ENCODE measurements at places on chromosomes 11 and 22. TPM values are rescaled to one million over a fixed set of nuclear protein-coding genes. Genes with fewer than 3 reads are reported as not detected.
A peak's percentile ranks its signal among the peaks of the same experiment; 100 is the strongest.

The PDGFD gene
- 2.4 TPM for total RNA-seq

The CPT1A gene
- 261 TPM for total RNA-seq

The HTR3B gene
- not detected for total RNA-seq

The CHRNA10 gene
- total RNA-seq = 0.70 TPM

The CCDC116 gene
- 0.49 TPM for total RNA-seq

The MPPED2 gene
- total RNA-seq = not detected

The MS4A7 gene
- 9.8 TPM for total RNA-seq

DNA sequence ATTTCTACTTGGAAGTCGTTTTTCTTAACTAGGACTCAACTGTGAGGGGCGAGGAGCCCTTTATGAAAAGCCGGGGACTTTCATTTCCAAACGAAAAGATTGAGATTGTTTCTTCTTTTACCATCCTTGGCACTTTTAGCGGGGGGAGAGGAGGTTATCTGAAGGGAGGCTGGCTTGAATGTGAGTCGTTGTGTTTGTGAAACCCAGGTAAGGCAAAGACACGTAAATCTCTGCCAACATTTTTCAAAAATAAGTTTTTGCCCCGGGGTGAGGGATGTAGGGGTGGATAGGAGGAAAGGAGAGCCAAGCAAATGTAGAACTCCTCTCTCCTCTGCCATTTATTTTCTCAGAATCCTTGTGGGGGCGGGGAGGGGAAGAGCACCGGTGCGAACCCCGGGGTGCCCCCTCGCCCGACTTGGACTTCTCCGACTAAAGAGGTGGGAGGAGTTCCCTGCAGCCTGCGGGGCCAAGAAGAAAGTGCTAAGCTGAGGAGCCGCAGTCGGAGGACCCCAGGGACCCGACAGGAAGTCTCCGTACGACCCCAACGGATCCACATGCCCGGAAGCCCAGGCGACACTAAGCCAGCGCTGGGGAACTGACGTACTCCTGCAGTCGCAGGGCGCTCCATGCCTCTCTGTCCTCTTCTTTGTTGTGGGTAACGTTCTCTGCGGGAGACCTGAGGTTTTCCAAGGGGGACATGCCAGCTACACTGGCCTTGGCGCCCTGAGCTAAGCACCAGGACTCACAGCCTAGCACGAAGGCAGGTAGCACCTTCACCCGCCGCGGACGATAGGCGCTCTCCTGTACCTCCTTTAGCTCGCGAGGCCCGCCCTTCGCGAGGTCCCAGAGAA is 2.4 kb upstream of the WT1 start:
- no peak for DNase-seq

GRCh38 chr11:84819128-84819527 is 808.0 kb downstream of the DLG2 start:
- DNase-seq = no peak

GRCh38 chr11:130633466-130633865 is 185.0 kb downstream of the ADAMTS15 start:
- no peak for DNase-seq

- DNase-seq = no peak
Measured at GRCh38 chr11:113496026-113496651, 20.9 kb upstream of the DRD2 start.

- DNase-seq = no peak
Measured at GRCh38 chr22:50420581-50420980, 54.3 kb downstream of the SBF1 start.

- no peak for DNase-seq
Measured at GRCh38 chr22:17846326-17846992, 72.2 kb upstream of the BID start.

- no peak for DNase-seq
Measured at GRCh38 chr22:47409539-47410275, 647.3 kb downstream of the TBC1D22A start.

GRCh38 chr22:20291604-20292063 is 23.5 kb upstream of the RTN4R start:
- DNase-seq = no peak

DNA sequence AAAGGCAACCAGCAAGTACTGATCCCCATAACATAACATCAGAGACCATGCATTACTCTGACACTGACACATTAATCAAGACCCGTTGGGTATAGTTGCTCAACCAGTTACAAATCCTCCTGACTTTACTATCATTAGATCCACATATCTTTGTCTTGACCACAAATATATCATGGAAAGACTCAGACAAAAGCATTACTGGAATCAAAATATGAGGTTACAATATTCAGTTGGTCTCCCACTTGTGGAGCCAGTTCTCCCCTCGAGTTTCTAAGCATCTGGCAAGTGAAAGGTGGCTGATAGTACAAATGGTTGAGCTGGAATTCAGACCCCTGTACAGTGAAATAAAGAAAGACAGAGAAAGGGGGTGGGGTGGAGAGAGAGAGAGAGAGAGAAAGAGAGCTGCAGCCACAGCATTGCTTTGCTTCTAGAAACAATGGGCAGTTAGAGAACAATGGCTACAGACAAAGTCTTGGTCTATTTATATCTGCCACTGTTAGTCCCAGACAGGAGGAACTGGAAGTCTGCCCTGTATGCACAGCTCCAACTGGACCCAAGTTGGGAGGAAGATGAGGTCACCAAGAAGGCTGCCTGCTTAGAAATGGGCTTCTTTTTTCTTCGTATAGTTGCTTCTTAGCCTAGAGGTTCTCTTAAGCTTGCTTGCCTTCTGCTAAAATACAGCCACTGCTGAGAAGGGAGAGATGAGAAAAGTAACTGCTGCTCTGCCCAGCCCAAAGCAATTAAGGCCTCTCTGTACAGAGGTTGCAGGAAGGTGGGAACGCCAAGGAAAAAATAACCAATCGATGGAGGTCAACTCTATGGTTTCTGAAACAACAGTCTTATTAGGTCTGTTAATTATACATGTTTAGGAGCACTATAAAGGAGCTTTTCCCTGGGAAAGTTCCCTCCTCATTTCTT is 85.5 kb downstream of the ETS1 start:
- DNase-seq = no peak

DNA sequence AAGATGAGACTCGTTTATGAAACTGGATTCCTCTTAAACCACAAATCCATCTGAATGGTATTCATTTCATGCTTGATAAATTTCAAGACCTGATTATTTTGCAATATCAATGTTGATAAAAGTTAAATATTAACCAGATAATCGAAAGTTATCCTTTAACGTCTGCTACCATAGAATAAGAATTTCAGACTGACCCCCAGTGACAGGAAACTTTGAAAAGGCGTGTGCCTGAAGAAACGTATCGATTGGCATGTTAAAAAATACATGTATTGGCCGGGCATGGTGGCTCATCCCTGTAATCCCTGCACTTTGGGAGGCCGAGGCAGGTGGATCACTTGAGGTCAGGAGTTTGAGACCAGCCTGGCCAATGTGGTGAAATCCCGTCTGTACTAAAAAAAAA is 13.9 kb downstream of the SCGB1A1 start:
- DNase-seq = no peak

GRCh38 chr11:35030716-35031213 is 108.2 kb upstream of the CD44 start:
- peak; percentile 48 for DNase-seq

- DNase-seq = no peak
Measured at GRCh38 chr22:36162127-36163034, 1.8 kb upstream of the APOL3 start.

- DNase-seq = no peak
Measured at GRCh38 chr22:38874529-38875222, 2.7 kb upstream of the CBX6 start.

DNA sequence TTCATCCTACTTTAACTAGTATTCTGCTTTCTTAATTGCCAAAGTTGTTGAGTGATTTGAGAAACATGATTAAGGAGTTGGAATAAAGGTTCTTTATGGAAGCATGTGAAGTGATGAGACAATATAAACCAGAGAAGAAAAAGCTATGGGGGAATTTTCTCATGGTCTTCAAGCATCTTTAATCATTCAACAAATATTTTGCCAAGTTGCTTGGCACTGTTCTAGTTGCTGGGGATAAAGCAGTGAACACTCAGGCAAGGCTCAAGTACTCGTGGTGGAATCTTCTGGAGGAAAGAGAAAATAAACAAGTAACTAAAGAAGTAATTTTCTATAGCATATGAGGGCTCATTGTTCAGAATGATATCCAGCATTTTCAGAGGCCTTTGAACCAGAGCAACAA is 9.2 kb upstream of the PIWIL4 start:
- DNase-seq = no peak

- no peak for DNase-seq
Measured at GRCh38 chr22:26995235-26995634, 337.8 kb downstream of the MIAT start.

DNA sequence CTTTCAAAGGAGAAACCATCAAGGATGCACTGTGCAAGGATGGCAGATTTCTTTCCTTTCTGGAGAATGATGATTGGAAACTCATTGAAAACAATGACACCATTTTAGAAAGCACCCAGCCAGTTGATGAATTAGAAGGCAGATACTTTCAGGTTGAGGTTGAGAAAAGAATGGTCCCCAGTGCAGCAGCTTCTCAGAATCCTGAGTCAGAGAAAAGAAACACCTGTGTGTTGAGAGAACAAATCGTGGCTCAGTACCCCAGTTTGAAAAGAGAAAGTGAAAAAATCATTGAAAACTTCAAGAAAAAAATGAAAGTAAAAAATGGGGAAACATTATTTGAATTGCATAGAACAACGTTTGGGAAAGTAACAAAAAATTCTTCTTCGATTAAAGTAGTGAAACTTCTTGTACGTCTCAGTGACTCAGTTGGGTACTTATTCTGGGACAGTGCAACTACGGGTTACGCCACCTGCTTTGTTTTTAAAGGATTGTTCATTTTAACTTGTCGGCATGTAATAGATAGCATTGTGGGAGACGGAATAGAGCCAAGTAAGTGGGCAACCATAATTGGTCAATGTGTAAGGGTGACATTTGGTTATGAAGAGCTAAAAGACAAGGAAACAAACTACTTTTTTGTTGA is 9.8 kb downstream of the FAM111A start:
- DNase-seq = no peak

GRCh38 chr11:46438211-46438610 is 46.6 kb upstream of the CHRM4 start:
- no peak for DNase-seq

GRCh38 chr11:12472401-12473005 is 95.1 kb downstream of the PARVA start:
- no peak for DNase-seq

- no peak for DNase-seq
Measured at GRCh38 chr22:23059284-23059948, 10.9 kb upstream of the GNAZ start.

DNA sequence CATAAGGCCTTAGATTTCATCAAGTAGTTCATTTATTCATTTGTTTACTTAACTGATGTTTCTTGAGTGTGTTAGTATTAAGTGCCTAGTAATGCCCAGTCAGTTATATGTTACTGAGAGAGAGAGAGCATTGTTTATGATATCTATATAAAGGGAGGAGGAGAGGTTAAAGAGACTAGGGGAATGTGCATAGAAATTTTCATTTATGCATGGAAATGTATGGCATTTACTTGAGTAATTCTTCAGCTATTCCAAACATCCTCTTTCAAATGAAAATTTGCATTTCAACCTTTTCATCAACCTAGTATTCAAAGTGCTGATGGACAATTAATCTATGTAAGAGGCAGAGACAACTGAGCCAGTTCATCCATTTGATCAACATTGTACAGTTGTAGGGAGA is 199.7 kb downstream of the NELL1 start:
- no peak for DNase-seq

DNA sequence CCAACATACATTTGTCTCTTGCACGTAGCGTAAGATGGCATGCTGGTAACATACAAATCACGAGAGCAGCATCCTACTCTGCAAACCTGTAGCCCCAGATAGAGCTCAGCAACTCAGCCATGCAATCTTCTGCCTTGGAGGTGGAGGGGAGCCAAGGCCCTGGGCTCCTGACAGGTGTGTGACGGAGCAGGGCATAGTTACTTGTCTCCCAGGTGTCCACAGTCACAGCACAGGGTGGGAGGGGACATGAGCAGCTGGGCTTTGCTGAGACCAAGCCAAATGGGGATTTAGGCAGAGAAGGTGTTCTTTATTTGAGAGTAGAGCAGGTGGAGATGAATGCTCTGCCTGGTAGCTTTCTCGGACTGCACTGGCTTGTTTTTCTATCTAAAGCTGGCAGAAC is 111.7 kb downstream of the TEAD1 start:
- DNase-seq = no peak

GRCh38 chr11:102807921-102808320 is 10.0 kb upstream of the MMP1 start:
- no peak for DNase-seq

- no peak for DNase-seq
Measured at GRCh38 chr22:23397008-23397612, 183.0 kb downstream of the IGLL1 start.

GRCh38 chr11:25925359-25925758 is 406.6 kb upstream of the ANO3 start:
- DNase-seq = no peak

DNA sequence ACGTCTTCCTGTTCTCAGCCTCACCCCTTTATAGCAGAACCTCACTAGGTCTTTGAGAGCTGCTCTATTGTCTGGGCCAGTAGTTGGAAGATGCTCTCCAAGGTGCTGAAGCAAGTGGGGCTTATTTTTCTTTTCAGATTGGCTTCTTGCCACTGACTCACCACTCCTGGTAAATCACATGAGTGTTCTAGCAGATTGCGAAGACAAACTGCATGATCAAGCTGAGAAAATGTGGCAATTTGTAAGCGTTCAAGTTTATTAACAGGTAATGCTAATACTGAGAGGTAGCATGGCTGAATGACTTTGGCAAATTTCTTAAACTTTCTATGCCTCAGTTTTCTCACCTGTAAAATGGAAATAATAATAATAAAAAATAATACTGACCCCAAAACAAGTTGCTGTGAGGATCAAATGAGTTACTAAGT is 59.2 kb downstream of the CACNG2 start:
- DNase-seq = peak; percentile 9

GRCh38 chr22:48860557-48860956 is 967.1 kb downstream of the BRD1 start:
- no peak for DNase-seq

- no peak for DNase-seq
Measured at GRCh38 chr11:36443661-36444060, 66.4 kb downstream of the TRAF6 start.

GRCh38 chr22:46351131-46351735 is 15.7 kb downstream of the TRMU start:
- no peak for DNase-seq

Data from left colon (tissue), 2 donors.